CD8-positive, alpha-beta memory T cell (primary cell): ENCODE measurements at places on chromosomes 5 and 9.

DNA sequence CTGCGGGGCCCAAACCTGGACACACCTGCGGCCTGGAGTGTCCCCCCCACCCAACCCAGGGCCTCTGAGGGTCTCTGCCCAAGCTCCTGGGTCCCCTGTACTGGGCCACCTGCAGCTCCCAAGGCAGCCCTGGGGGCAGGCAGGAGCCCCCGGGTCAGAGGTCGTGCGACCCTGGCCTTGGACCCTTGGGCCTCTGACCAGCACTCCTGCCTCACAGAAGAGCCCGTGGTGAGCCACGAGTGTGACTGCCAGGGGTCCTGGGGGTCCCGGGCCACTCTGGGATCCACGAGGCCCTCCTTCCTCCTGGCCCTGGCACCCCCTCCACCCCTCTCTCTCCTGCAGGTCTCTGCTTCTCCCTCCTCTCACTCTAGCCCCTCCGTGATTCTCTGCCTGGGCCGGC lies 5.0 kb upstream of the PTGDS start:
- no peak for DNase-seq

DNA sequence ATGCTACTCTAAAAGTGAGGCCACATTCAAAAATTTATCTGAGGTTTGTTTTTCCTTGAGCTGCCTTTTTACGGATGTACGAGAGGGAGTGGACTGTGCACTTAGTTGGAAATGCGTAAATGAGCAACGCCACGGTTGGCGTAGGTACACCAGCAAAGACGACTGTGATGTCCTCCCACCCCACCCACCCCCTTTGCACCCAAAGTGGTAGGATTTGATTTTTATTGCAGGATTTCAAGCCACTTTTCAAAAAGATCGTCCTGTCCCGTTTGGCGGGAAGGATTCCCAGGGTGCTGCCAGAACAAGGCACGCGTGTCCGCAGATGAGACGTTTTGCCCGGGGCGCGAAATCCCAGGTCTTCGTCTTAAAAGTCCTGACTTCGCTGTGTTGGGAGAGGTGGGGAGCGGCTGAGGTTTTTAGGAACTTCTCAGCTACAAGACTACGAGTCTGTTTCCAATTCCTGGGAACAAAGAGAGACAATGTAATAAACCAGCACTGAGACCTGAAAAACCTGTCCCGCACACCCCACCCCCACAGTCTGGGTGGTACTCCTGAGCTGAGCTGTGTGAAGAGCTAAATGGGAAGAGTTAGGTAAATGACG lies 1.0 kb upstream of the TLE1 start:
- DNase-seq = no peak

GRCh38 chr5:2138896-2139295 lies 256.2 kb upstream of the IRX4 start:
- DNase-seq = no peak

DNA sequence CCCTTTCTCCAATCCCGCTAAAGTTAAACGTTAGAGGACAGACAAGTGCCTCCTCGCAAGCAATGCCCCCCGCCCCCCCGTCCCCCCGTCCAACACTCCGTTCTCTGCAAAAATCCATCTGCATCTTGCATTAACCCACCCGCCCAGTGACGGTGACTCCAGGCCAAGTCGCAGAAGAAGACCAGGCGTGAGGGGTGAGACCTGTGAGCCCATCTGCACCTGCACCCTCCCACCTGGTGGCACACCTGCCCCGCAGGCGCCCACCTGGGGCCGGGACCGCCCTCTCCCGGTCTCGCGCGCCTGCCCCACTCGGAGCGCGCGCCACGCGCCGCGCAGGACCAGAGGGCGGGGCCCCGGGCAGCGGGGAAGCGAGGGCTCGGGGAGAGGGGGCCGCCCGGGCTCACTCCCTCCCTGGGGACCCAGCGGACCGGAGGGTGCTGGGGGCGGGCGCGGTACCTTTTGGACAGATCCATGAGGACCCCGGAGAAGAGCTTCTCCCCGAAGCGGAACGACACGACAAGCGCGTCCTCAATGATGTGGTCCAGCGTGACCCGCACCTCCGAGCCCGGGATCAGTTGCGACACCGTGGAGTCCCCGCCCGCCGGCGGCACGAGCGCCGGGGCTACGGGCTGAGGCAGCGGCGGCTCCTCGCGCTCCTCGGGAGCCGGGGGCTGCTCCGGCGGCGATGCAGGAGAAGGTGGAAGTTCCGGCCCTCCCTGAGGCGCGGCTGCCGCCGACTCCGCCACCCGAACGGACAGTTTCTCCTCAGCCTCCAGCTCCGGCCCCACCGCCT lies 705 bp downstream of the PWWP2A start:
- peak; percentile 70 for DNase-seq

DNA sequence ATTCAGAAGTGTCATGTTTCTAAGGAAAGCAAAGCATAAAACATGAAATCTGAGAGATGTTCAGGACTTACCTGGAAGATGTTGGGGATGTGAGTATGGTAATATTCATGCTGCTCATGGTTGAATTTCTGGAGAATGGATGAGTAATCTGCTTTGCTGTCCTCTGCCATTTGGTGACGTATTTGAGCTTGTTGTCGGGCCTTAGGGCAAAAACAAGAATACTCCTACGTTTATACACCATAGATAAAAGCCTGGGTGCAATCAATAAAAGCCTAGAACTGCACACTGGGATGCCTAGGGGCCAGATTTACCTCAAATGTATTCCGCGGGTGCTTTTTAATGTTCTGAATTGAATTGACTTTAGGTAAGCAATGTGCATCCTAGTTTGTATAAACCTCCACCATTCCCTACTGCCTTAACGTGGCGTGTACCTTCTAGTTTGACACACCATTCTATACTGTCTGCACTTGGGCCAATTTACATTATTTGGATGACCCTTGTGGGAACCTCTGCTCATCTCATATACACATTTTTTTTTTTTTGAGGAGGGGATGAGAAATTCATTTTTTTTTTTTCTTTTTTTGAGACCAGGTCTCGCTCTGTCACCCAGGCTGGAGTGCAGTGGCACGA lies 94.4 kb downstream of the USP20 start:
- no peak for DNase-seq

GRCh38 chr9:115349542-115349941 lies 231.6 kb upstream of the TNC start:
- no peak for DNase-seq

DNA sequence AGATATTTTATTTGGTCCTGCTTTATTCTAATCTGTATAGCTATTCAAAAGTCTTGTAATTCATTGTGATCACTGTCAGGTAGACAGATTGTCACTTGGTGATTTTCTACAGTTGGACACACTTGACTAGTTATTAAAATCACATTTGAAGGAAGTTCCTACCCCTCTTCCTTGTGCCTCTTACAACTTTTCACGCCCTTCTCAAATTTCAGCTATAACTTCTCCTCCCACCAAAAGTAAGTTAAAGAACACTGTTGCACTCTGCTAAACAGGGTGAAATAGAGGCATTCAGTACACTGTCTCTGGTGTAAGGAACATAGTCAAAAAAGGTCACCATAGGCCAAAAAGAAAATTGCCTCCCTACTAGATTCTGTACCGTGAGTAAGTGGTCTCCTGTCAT lies 142.1 kb upstream of the POU5F2 start:
- no peak for DNase-seq

- no peak for DNase-seq
Observed at GRCh38 chr9:34510497-34511468, 12.0 kb downstream of the ENHO start.

DNA sequence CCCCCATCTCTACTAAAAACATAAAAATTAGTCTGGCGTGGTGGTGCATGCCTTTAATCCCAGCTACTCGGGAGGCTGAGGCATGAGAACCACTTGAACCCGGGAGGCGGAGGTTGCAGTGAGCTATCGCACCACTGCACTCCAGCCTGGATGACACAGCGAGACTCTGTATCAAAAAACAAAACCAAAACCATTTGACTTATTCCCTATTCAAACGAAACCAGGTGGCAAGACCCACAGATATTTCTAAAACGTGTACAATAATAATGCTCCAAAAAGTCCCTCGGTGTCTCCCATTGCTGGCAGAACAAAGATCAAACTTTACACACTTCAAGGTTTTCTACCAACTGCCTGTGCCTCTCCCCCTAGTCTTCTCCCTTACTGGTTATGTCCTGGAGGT lies 29.8 kb downstream of the HMGCR start:
- no peak for DNase-seq

DNA sequence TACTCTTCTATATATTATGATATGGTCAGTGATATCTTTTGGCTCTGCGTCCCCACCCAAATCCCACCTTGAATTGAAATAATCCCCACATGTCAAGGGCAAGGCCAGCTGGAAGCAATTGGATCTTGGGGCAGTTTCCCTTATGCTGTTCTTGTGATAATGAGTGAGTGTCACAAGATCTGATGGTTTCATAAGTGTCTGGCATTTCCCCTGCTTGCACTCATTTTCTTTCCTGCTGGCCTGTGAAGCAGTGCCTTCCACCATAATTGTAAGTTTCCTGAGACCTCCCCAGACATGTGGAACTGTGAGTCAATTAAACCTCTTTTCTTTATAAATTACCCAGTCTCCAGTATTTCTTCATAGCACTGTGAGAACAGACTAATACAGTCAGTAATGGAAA lies 45.0 kb upstream of the TNC start:
- DNase-seq = no peak

GRCh38 chr5:55173687-55174230 lies 782 bp upstream of the CDC20B start:
- DNase-seq = no peak

- DNase-seq = no peak
Observed at GRCh38 chr9:87578625-87579024, 81.0 kb downstream of the DAPK1 start.

- no peak for DNase-seq
Observed at GRCh38 chr5:98750693-98751092, 22.8 kb upstream of the RGMB start.

DNA sequence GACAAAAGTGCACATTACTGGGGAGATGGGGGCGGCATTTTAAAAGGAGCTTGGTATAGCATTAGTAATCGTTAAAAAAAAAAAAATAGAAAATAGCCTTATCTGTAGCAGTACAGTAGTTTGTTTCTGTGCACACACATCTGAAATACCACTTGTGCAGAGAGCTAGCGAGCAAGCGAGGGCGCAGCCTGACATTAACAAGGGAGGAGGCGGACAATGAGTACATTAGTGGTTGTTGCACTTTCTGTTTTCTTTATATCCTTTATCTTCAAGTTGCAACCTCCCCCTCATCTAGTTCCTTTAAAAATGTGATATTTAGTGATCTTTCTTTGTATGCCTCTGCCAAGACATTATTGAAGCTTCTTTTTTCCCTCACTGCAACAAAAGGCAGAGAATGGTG lies 880 bp upstream of the PTPDC1 start:
- DNase-seq = no peak

GRCh38 chr5:1789834-1790471 lies 9.7 kb downstream of the MRPL36 start:
- no peak for DNase-seq

- no peak for DNase-seq
Observed at GRCh38 chr9:127232833-127233549, 31.6 kb upstream of the GARNL3 start.

- DNase-seq = no peak
Observed at GRCh38 chr9:134962065-134962972, 44.6 kb upstream of the FCN1 start.

DNA sequence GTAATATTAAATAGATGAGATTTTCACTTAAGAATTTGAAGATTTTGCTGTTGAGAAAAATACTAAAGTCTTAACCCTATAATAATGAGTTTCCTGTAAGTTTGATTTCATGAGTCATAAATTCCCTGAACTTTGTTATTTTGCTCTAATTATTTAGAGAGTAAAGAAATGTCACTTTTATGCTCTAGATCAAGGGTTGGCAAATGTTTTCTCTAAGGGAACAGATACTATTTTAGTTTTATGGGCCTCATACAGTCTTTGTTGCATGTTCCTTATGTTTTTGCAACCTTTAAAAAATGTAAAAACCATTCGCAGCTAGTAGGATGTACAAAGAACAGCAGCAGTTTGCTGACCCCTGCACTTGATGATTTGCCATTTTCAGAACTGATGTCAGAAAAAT lies 480 bp upstream of the TXNDC8 start:
- DNase-seq = no peak

DNA sequence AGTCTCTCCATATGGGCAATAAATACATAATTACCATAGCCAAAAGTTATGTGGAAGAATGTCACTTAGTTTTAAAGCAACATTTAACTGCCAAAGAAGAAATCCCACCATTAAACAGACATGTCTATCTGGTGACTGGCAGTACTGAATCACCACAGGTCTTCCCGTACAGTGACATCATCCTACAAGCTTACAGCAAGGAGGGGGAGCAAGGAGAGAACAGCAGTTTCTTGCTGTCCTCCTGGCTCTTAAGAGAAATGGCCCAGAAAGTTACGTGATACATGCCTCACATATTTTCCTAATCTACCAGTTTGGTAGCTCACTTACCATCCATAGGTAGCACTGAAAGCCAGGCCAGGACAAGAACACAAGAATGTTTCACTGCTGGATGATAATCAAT lies 671.0 kb downstream of the DMRTA1 start:
- DNase-seq = no peak

DNA sequence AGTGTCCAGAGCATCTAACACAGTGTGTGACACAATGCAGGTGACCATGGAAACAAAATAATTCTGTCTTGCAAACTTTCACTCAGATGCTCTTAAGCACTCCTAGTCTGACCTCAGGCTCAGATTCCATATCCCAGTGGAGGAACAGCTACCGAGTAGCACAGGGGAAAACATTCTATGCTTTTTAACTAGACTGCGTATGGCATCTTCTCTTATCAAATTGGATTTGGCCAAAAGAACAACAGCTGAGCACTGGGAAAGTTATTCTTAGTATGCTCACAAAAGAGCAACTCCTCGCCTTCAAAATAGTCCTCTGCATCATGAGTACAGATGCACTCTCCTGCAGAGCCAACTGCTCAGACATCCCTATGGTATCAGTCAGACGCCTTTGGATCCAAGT lies 528.2 kb upstream of the DAP start:
- no peak for DNase-seq

GRCh38 chr9:78463750-78464149 lies 166.8 kb downstream of the PSAT1 start:
- DNase-seq = no peak

DNA sequence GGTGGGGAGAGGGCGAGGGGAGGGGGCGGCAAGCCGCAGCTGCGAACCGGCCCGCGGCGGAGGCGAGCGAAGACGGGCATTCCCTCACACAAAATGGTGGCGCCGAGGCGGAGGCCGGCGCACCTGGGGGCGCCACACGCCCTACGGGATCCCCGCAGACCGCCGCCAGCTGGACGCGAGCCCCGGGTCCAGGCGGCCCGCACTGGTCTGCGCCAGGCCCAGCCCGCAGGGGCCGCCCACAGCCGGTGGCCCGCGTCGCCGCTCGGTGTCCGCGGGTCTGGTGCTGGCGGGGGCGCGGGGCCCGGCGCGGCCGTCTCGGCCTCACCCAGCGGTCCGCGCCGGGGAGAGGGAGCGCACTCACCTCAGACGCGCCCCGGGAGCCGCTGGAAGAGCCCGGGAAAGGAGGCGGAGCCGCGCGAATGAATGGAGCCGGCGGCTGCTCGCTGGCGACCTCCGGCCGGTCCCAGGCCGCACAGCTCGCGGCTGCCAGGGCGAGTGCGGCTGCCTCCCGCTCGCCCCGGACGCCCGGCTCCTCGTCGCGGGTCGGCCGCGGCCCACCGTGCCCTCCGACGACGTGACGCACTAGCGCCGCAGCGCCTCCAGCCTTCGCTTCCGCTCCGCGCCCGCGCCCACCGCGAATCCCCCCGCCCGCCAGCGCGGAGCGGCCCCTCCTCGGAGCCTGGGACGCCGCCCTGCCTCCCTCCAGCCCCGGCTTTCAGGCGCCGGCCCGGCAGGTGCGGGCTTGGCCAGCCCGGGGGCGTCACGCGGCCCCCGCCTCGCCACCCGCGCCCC lies at the start of gene FAM169A:
Gene FAM169A (minus strand): TSS at position 584 of the 792 bp plus-strand sequence. CDS start 24,711 bp downstream, outside the sequence.
- DNase-seq = peak; percentile 73

GRCh38 chr5:172450861-172451695 lies 3.2 kb downstream of the SH3PXD2B start:
- peak; percentile 18 for DNase-seq

- no peak for DNase-seq
Observed at GRCh38 chr5:145791866-145792265, 43.3 kb downstream of the PRELID2 start.
